ENCODE measurements at places on chromosomes 11 and 22.

DNA sequence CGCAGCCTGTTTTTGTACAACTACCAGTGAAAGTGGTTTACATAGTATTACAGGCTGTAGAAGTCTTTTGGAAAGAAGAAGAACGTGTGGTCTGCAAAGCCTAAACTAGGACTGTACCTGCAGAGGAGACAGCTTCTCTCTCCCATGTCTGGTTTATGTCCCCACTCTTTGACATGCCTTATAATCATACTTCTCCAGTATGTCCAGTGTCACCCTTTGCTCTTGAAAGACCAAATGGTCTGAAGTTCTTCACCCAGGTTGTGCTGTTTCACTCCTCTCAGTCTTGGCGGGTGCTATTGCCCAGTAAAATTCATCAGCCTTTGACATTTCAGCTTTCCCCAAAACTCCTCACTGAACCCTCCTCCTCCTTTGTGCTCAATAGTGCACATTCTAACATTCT lies 676.0 kb upstream of the TENM4 start:
- DNase-seq: no peak

- DNase-seq: peak; percentile 52
These were observed 27.6 kb downstream of the PLEKHA7 start for GRCh38 chr11:16986434-16987204.

GRCh38 chr11:13269775-13270174 lies 7.8 kb upstream of the BMAL1 start:
- DNase-seq: no peak

GRCh38 chr22:27501191-27501936 lies 300.2 kb downstream of the MN1 start:
- DNase-seq: no peak

DNA sequence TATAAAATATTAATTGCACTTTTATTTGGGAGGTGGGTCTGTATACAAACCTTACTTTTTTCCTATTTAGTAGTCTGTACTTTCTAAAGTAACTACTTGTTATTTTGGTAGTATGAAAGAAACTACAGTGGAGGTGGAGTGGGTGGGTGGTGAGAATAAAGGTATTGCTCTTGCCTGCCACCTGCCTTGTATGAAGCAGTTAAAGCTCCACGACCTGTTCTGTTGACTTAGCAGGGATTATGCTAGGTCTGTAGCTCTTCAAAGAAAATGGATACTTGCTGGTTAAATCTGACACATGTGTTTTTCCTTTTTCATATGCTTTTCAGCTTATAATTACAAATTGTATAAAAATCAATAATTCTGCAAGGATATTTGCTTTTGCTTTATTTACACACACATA lies 111.9 kb downstream of the EHF start:
- DNase-seq: no peak

GRCh38 chr11:63961608-63962412 lies 12.6 kb upstream of the COX8A start:
- peak; percentile 67 for DNase-seq
